NCI-H774 (cell line): ENCODE measurements at places on chromosomes 7 and 10.

GRCh38 chr10:96745950-96746349 is 25.6 kb upstream of the PIK3AP1 start:
- no peak for DNase-seq

DNA sequence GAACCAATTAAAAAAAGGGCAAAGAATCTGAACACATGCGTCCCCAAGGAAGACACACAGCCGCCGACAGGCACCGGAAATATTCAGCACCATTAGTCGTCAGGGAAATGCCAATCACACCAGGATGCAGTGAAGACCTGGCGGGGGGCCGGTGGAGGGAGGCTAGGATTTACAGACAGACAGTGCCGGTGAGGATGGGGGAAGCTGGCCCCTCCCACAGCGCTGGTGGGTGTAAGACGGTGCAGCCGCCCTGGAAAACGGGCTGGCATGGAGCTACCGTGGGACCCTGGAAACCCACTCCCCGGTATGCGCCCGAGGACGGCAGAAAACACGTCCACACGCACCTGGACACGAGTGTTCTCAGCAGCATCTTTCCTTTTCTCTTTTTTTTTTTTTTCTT is 4.8 kb upstream of the ADAP1 start:
- DNase-seq, result no peak

DNA sequence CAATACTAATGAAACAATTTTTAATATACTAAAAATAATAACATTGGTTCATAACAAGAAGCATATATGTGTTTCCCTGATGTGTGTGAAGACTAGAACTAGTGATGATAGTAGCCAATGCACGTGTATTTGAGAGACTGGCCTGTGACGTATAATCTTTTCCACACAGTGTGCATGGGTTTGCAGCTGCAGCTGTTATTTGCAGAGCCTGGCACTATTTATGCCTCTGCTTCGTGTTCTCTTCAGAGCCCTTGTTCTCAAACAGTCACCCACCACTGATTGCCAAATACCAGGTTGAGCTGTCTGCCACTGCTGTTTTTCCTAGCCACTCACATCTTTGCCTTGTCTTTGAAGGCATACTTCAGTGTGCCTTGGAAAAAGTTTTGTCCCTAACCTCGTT is 531.7 kb downstream of the ETV1 start:
- DNase-seq, result no peak

DNA sequence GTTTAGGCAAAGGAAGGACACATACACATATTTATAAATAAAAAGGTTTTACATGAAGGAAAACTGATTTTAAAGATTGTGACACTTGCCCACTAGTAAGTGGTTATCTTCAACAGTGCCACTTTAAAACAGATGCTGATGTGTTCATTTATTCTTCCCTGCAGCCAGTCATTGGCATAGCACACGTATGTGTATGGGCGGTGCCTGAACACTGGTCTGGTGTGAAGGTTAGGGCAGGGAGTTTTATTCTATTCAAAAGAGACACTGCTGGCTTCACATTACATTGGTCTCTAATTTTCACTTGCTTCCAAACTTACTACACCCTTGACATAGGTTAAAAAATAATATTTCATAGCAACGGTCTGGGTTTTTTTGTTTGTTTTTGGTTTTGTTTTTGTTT is 57.9 kb downstream of the NOD1 start:
- no peak for DNase-seq

GRCh38 chr7:44087911-44088838 is 5.8 kb upstream of the POLM start:
- DNase-seq, result no peak

DNA sequence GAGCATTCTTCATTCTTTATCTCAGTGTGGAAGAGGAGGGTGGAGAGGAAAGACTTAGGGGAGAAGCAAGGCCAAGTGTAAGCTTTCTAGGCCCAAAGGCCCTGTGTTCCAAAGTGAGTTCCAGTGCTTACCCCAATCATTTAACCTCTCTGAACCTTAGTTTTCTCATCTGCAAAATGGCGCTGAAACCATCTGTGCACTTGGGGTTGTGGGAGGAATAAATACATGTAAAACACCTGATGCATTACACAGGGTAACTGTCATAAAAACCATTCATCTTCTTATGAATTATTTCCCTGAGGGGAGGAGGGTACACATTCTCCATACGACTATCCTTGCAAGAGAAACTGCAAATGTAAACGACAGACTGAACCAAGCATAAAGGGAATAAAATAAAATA is 19.0 kb downstream of the PIK3AP1 start:
- DNase-seq, result no peak

DNA sequence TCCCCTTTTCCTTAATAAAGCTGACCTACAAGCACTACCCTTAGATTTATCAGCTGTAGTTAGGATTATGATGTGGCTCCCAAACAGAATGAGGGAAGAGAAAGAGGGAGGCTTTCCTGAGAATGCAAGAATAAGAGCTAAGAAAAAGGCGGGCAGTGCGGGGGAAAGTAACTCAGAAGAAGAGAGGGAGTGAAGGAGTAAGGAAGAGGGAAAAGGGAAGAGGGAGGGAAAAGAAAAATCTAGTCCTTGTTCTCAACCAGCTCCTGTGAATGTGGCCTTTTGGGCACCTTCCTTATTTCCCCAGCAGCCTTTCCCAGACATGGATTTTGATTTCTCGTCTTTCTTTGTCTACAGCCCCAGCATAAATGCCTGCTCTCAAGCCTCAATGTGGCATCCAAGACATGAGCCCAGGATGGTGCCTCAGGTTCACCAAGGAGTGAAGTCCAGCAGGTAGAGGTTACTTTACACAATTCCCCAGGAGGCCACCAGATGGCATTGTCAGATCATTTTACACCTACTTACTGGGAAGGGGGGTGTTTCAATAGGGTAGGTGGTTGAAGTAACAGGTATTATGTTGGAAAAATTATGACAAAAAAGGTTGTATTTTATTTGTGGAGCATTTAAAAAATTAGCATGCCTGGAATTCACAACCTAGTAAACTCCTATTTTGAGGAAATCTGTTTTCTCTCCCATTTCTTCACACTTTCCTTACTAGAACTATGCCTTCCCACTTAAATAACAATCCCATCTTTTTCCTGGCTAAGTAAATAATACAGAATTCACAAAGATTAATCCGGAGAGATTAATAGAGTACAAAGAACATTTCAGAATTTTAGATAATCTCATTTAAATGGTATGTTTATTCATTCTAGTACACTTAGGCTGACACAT is 106.5 kb downstream of the HTR7 start:
- DNase-seq, result no peak

DNA sequence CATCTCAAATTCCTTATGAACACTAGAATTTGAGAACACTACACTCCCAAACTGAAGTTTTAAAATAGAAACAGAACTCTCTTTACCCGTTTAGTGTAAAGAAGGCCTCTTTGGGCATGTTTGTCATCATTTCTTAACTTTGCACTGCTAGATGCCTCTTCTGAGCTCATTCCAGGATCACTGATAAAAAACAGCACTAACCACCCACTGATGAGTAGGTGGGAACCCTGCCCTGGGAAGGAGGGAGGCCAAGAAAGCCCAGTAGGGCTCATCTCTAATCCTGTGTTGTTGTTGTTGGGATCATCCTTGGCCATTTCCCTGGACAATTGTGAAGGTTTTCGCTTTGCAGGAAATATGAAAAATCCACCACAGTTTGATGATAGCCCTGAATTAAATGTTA is 68.2 kb downstream of the CUBN start:
- DNase-seq, result no peak

GRCh38 chr10:111967547-111967946 is 216.0 kb downstream of the GPAM start:
- no peak for DNase-seq

DNA sequence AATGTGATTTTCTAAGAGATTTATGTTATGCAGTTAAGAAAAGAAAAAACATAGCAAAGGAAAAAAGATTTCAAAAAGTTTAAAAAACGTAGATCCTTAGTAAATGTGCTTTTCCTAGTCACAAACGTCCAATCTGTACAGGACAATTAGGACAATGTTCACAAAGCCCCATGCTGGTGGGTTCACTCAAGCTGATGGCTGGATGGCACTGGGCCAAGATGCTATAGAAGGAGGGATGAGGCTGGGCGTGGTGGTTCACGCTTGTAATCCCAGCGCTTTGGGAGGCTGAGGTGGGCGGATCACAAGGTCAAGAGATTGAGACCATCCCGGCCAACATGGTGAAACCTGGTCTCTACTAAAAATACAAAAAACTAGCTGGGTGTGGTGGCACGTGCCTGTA is 22.1 kb downstream of the SVIL start:
- DNase-seq, result no peak

- DNase-seq, result no peak
These were observed 69.1 kb upstream of the ITGB1 start for GRCh38 chr10:33027088-33027487.

- no peak for DNase-seq
These were observed 64.6 kb downstream of the CYP26A1 start for GRCh38 chr10:93138113-93138870.

DNA sequence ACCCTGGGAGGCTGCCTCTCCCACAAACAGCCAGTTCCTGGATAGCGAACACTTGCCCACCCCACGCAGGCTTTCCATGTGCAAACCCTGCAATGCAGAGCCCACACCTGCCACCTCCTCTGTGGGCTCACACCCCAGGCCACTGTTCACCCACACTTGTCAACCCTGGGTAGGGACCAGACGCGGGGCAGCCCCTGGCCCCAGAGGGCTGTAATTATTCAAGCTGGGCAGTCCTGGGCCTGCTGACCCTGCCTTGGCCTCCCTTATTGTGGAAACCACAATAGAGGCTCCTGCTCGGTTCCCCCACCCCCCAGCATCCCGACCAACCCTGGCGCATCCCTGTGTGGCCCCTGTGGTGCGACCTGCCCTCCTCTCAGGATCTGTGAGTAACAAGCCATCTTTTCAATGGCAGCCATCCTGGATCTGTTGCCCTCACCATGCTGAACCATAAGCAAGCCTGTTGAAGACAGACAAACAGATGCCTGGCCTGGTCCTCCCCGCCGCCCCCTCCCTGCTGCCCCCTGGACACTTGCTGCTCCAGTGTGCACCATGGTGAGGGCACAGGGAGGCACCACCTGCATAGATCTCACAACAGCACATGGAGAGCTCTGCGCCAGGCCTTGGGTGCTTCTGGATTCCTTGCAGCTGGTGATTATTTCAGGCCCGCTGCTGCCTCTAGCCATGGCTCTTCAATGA is 15.8 kb upstream of the UBE3C start:
- no peak for DNase-seq

DNA sequence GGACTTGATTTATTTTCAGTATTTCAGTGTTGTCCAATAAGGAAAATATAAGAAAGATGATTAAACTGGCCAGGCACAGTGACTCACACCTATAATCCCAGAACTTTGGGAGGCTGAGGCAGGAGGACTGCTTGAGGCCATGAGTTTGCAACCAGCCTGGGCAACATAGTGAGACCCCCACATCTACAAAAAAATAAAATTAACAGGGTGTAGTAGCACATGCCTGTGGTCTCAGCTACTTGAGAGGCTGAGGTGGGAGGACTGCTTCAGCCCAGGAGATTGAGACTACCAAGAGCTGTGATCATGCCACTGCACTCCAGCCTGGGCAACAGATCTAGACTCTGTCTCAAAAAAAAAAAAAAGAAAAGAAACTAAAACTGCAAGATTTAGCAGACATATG is 138.0 kb downstream of the PARD3 start:
- DNase-seq, result no peak

DNA sequence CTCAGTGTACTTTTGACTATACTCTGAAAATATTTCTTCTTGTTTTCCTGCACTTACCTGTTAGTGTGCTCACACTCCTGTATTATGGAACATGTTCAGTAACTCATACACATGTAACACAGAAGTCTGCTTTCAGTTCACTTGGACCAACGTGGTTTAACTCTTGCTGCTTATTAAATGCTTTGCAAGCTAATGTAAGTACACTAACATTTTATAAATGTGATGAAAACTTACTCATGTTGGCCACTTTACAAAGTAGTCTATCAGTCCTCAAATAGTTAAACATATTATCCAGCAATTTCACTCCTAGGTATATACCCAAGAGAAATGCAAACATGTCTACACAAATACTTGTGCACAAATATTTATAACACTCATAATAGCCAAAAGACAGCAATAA is 98.4 kb downstream of the UBE2H start:
- no peak for DNase-seq

DNA sequence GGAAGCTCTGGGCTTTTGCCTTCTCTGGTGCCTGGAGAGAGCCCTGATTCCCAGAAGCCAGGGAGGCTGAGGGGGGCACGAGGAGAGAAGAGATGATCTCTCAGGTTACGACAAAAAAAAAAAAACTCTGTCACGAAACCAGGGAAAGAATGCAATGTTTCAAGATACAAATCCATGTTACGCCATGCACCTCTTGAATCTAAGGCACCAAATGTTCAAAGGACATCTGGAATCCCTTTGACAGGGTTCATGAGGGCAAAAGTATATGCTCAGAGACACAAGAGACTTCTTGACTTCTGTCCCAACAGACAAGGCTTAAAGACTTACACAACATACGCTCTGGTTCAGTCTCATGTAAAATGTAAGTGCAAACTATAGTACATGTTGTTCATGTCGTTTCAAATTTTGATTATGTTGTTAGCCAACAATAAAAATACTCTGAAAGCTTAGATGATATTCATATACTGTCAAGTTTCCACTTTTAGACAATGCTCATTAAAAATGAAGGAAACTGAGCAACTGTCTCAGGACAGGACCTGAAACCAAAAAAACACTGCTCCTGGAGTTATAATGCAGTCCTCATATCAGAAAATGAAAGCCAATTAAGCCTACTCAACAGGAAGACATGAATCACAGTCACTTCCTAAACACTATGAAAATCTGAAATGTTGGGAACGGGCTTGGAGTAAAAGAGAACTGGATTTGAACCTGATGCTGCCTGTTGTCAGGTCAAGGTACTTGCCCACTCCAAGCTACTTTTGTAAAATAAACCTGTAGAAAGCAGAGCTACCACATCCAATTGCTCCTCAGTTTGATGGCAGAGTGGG is 72.3 kb downstream of the CHCHD3 start:
- no peak for DNase-seq

DNA sequence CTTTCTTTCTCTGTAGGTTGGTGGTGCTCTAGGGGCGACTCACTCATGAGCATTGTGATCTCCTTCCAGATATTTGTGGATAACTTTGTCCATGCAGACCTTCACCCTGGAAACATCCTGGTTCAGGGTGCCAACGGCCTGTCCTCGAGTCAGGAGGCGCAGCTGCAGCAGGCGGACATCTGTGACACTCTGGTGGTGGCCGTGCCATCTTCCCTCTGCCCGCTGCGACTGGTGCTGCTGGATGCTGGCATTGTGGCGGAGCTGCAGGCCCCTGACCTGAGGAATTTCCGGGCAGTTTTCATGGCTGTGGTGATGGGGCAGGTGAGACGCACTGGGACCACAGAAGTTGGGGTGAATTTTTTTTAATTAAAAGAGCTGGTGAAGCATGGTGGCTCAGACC is 9.6 kb upstream of the NDUFB2 start:
- no peak for DNase-seq
